ENCODE measurements at places on chromosomes 7 and 10. TPM values are rescaled to one million over a fixed set of nuclear protein-coding genes. Genes with fewer than 3 reads are reported as not detected.

HOXA7 gene
- not detected for total RNA-seq

AFAP1L2 gene
- 6.5 TPM for total RNA-seq

GNG11 gene
- 1.6 TPM for total RNA-seq

HOXA11 gene
- total RNA-seq: not detected

SFTPA1 gene
- total RNA-seq: not detected

TAS2R3 gene
- 3.9 TPM for total RNA-seq

PTPN20 gene
- not detected for total RNA-seq

TMEM196 gene
- not detected for total RNA-seq

PAX4 gene
- total RNA-seq: not detected

- no peak for DNase-seq
These were observed 1.9 kb downstream of the DKK1 start for GRCh38 chr10:52316001-52316400.

DNA sequence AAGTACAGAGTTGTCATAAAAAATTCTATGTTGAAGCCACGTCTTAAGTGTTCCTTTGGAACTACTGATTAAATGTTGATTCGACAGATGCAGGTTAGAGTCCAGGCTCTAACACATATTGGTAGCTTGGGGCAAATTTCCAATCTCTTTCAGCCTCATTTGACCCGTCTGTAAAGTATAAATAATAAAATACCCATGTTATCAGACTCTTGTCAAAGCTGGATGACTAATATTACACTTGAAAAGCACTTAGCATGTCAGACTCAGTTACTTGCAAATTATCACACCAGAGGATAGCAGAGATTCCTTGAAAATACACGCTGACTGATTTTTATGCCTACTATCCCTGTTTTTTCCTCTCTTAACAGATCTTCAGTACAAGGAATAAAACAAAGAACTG lies 18.1 kb upstream of the MACC1 start:
- no peak for DNase-seq

GRCh38 chr10:76729841-76730487 lies 907.6 kb downstream of the KCNMA1 start:
- DNase-seq: no peak

DNA sequence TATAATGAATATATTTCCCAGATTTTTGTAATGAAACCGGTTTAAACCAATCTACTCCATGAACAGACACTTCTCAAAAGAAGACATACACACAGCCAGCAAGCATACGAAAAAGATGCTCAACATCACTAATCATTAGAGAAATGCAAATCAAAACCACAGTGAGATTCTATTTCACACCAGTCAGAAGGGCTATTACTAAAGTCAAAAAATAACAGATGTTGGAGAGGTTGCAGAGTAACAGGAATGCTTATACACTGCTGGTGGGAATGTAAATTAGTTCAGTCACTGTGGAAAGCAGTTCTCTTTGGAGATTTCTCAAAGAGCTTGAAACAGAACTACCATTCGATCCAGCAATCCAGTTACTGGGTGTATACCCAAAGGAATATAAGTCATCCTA lies 240.7 kb downstream of the TSPAN12 start:
- DNase-seq: no peak

DNA sequence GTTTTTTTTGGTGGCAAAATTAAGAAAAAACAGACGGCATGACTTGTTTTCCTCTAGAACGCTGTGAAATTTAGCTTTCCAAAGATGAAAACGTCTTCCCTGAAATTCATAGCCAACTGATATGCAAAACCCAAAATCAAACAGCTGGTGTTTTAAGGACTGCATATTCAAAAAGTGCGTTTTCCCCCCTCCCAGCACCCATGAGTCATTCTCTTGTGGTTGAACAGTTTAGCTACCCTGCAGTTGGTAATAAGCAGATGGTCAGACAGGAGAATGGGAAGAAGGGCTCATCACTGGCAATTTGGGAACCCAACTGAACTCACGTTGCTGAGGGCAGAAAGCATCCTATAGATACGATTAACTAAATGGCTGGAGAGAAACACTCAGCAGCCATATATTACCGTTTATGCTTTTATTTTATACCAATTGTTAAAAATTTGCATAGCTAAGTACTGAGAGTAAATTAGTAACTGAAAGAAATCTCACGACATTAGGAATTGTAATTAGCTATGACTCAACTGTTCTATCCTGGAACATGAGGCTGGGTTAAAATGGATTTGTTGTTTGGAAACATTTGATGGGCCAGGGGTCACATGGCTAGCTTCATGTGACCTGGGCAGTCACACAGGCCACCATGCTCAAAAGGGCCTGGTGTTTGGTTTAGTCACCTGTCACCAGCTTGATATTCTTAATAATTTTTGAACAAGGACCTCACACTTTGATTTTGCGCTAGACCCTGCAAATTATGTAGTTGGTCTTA lies 343.1 kb downstream of the PHTF2 start:
- no peak for DNase-seq

DNA sequence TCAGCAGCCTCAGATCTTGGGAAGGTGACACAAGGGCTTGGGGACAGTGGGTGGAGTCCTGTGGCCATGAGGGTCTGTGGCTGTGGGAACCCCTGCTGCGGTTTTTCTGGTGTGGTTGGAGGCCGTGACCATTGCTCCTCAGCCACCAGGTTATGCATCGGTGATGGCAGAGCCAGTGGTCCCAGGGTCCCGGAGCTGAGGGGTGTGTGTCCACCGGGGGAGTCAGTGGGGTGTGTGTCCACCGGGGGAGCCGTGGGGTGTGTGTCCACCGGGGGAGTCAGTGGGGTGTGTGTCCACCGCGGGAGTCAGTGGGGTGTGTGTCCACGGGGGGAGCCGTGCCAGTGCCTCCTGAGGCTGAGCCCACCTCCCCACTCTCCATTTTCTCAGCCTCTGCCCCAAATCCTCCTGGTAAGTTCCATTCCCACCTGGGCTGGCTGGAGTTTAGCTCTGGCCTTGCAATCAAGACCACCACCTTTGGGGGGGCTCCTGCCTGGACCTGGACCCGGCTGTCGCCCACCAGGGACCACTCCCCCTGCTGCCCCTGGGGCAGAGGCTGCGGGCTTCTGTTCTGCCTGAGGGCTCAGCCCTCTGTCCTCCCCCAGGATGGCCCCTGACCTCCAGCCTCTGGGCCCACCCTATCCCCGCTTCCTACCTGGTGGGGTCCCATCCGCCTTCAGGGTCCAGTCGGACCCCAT lies 143.5 kb downstream of the ELFN1 start:
- DNase-seq: no peak

GRCh38 chr7:129166745-129167144 lies 21.7 kb upstream of the SMO start:
- DNase-seq: no peak

- DNase-seq: no peak
These were observed 11.9 kb downstream of the RHEB start for GRCh38 chr7:151507806-151508205.

DNA sequence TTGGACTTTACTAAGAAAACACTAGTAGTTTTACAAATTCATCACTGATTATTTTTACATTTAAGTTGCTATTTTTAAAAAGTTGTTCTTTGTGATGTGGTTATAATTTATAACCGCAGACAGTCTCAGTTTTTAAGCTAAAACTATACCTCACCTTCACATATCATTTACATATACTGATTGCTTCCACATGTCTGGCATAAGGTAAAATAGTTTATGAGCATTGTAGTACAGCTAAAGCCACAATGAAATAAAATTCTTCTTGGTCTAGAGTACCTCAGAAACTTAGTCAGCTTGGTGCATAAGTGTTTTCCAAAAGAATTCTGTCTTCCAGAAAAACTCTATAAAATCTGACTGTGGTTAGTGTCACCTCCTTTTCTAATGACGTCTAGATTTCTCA lies 13.0 kb downstream of the SEMA3A start:
- DNase-seq: no peak

DNA sequence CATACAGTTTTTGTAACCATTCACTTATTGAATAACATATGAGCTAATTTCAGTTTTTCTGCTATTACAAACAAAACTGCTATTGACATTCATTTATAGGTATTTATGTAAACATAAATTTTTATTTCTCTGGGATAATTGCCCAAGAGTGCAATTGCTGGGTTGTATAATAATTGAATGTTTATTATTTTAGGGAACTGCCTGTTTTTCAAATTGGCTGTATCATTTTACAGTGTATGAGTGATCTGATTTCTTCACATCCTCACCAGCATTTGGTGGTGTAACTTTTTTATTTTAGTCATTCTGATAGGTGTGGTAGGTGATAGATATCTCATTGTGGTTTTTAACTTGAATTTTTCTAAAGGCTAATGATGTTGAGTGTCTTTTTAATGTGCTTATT lies 26.4 kb downstream of the KIF11 start:
- DNase-seq: no peak

DNA sequence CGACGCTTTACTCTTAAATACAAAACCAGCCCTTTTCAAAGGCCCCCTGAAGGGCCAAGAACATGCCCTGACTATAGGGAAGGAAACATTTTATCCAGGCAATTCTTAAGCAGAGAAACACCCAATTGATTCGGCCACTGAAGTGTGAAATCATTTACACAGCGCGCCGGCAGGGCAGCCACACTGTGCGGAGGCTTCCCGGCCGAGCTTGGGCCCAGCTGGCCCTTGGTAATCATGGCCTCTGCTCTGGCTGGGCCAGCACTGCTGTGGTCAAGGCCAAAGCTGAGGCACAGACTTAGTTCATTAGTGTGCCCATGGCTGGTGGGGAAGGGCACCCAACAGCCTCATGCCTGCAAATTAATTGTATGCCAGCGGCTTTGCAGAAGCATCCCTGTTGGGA lies 143.7 kb upstream of the HABP2 start:
- no peak for DNase-seq

DNA sequence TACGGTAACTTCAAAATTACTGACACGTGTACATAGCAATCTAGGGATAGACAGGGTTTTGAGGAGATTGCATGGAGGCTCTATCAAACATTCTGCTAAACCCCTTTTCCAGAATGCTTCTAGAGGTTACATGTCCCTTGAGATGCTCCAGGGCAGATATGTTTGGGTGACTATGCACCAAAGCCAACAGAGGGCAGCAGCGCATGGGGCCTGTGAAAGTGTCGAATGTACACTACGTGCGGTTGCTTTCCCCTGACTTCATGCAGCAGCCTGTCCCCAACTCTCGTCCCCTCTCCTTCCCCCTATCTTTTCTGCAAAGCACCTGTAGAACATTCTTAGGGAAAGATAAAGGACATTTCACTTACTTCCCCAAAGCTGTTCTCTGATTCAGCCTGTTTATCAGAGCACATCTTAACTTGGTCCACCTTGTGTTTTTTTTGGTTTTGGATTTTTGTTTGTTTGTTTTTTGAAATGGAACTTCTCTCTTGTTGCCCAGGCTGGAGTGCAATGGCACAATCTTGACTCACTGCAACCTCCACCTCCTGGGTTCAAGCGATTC lies 90.2 kb downstream of the UBE3C start:
- DNase-seq: peak; percentile 72

GRCh38 chr7:43648473-43649406 lies 65.8 kb downstream of the STK17A start:
- no peak for DNase-seq

DNA sequence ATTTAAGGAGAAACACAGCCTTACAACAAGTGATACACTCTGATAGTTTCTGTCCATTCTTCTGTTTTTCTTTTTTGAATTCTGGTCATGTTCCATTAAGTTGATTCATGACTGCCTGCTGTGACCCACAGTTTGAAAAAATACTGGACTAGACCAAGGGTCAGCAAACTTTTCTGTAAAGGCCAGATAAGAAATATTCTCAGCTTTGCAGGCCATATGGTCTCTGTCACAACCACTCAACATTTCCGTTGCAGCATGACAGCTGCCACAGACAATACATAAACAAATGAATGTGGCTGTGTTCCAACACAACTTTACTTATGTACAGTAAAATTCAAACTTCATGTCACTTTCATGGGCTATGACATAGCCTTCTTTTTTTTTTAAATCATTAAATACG lies 156.7 kb downstream of the PLXNA4 start:
- DNase-seq: no peak

- DNase-seq: no peak
These were observed 3.9 kb downstream of the RAB11FIP2 start for GRCh38 chr10:118042827-118043242.

DNA sequence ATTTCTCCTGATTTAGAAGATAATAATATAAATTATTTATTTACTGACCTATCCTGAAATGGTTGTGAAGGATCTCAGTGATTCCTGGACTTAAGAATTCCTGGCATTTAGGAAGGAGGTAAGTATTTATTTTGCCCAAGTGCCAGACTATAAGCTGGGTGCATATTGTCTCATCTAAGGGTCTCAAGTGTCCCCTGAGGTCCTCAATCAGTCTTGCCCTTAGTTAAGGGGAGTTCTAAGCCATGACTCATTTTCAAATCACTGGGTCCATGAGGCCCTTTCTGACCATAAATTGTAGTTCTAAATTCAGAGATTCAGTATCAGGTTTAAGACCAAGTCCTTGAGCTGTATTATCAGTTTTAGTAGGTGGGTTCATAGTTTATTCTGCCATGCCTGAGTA lies 251.6 kb upstream of the MEOX2 start:
- no peak for DNase-seq
